ENCODE measurements at places on chromosomes 16 and 17. TPM values are rescaled to one million over a fixed set of nuclear protein-coding genes. Genes with fewer than 3 reads are reported as not detected.

DNA sequence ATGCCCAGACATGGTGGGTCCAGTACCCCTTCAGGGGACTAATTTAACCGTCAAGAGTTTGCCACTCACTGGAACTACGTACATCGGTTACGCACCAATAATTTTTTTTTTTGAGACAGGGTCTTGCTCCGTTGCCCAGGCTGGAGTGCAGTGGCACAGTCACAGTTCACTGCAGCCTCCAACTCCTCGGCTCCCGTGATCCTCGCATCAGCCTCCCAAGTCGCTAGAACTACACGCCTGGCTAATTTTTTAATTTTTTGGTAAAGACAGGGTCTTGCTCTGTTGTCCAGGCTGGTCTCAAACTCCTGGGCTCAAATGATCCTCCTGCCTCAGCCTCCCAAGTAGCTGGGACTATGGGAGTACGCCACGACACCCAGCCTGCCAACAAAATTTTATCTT, 15.6 kb downstream of the RPH3AL start:
- no peaks in the 10 kb centered on the region for H3K27me3 ChIP-seq
- no peak overlapping the region for H3K27ac ChIP-seq
- no peak overlapping the region for H3K4me3 ChIP-seq
- DNase-seq = no peak
- no peaks in the 10 kb centered on the region for H3K36me3 ChIP-seq
- H3K4me1 ChIP-seq = peaks cover 11% of the 10 kb centered on the region

- no peak for DNase-seq
- H3K4me1 ChIP-seq = no peaks in the 10 kb centered on the region
- no peak overlapping the region for H3K27ac ChIP-seq
Observed at GRCh38 chr17:30920683-30921543, 832 bp upstream of the ADAP2 start.

GRCh38 chr16:20510323-20510722, 59.0 kb downstream of the ACSM2A start:
- DNase-seq = no peak
- H3K4me3 ChIP-seq = no peak overlapping the region
- no peaks in the 10 kb centered on the region for H3K36me3 ChIP-seq
- H3K4me1 ChIP-seq = no peaks in the 10 kb centered on the region
- no peaks in the 10 kb centered on the region for H3K27me3 ChIP-seq

DNA sequence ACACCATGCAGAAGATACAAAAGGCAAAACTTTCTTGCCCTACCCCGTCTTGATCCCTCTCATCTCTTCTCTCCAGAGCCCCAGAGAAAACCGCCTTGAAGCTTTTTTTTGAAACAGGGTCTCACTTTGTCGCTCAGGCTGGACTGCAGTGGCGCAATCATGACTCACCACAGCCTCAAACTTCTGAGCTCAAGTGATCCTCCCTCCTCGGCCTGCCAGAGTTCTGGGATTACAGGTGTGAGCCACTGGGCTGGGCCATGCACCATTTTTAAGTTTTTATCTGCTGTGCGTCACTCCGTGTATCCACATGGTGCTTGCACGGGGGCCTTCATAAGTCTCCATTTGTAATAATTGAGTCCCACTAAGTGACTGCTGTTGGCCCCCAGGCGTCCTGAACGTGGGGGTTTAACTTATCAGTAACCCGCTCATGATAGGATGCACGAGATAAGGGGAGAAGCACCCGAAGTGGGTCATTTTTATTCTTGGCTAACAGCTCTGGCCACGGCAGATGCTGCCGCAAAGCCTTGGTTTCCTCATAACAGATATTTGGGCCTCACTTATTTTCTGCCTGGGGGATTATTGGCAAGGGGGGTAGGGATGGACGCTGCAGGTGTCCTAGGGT, 8.6 kb downstream of the DNAH17 start:
- no peaks in the 10 kb centered on the region for H3K36me3 ChIP-seq
- DNase-seq = no peak
- H3K4me3 ChIP-seq = no peak overlapping the region

The KLHL10 gene
- not detected for total RNA-seq

- H3K27me3 ChIP-seq = peaks cover 25% of the 10 kb centered on the region
- no peak for DNase-seq
- H3K36me3 ChIP-seq = no peaks in the 10 kb centered on the region
- H3K27ac ChIP-seq = no peak overlapping the region
- H3K4me3 ChIP-seq = no peak overlapping the region
Observed at GRCh38 chr16:89198417-89199240, 1.7 kb downstream of the SLC22A31 start.

The PMFBP1 gene
- total RNA-seq = 0.15 TPM

Data from CD8-positive, alpha-beta memory T cell (primary cell).